ENCODE measurements at places on chromosomes 3 and 15. TPM values are rescaled to one million over a fixed set of nuclear protein-coding genes. Genes with fewer than 3 reads are reported as not detected.

Gene ZSCAN29
- total RNA-seq: 28.0 TPM

- DNase-seq: no peak
Observed at GRCh38 chr3:53823956-53824657, 22.1 kb downstream of the CHDH start.

GRCh38 chr15:84992157-84992944 lies 10.7 kb downstream of the PDE8A start:
- no peak for DNase-seq

DNA sequence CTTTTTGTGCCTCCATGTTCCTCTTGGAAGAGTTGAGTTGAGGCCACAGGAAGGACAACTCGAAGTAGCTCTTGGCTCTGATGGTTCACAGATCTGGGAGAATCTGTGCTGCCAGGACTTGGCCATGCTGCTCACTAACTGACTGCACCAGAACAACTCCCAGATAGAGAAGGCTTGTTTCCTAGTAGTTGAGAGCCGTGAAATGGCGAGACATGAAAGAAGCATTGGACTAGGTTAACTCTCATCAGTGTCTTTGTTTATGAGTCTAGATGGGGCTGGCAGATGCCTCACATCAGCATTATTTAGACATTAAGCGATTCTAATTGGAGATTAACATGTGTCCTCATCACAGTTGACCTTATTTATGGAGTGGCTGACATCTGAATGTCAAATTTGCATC lies 92.9 kb upstream of the AGBL1 start:
- no peak for DNase-seq

DNA sequence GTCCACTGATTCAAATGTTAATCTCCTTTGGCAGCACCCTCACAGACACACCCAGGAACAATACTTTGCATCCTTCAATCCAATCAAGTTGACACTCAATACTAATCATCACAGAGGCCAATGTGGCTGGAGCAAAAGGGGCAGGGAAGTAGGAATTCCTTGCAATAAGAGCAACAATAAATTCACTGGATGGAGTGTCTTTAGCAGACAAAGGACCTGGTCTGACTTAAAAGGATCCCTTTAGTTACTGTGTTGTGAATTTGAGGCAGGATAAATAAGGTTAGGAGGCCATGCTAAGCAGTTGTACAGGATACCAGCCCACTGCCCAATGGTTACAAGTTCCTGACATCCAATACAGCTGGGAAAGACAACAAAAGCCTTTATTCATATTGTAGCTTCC lies 12.3 kb upstream of the GFM1 start:
- no peak for DNase-seq

GRCh38 chr15:40723919-40724318 lies 28.9 kb downstream of the RAD51 start:
- DNase-seq: no peak

Gene SLC24A5
- not detected for total RNA-seq

Gene TTC21A
- 1.4 TPM for total RNA-seq

- DNase-seq: no peak
Observed at GRCh38 chr3:151147299-151147698, 55.7 kb downstream of the GPR171 start.

GRCh38 chr15:61226361-61227256 lies 2.5 kb downstream of the RORA start:
- no peak for DNase-seq

GRCh38 chr3:72157748-72158638 lies 373.0 kb upstream of the PROK2 start:
- DNase-seq: no peak

DNA sequence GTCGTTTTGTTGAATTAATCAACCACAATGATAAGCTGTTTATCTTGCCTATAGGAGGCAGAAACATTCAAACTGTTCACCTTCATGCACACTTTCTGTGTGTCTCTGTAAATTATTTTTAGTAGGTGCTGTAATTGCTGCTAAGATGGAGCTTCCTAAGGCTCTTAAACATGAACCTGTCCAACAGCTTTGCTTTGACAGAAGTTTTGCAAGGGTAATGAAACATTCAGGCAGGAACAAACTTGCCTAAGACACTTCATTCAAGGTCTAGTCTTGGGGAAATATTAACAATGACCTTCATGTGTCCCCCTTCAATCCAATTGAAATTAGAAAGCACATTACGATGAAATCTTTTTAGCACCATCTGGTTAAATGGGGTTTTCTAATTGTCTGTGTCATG lies 156.1 kb downstream of the DIPK2A start:
- no peak for DNase-seq

Gene THPO
- 0.62 TPM for total RNA-seq

GRCh38 chr3:37871858-37872257 lies 10.2 kb downstream of the CTDSPL start:
- DNase-seq: no peak

Gene P2RY13
- total RNA-seq: not detected

- DNase-seq: no peak
Observed at GRCh38 chr3:189236352-189236751, 64.6 kb downstream of the TPRG1 start.

GRCh38 chr3:48112813-48113212 lies 75.4 kb downstream of the CDC25A start:
- no peak for DNase-seq

GRCh38 chr3:12869035-12869621 lies 27.8 kb upstream of the RPL32 start:
- DNase-seq: peak; percentile 89

Gene PIGZ
- 1.0 TPM for total RNA-seq

GRCh38 chr3:9615003-9615628 lies 34.2 kb upstream of the MTMR14 start:
- DNase-seq: no peak

Gene HIGD2B
- 0.22 TPM for total RNA-seq

GRCh38 chr3:94615275-94616065 lies 552.6 kb downstream of the NSUN3 start:
- no peak for DNase-seq

Gene PCLAF
- 132 TPM for total RNA-seq

- DNase-seq: no peak
Observed at GRCh38 chr3:177490626-177491025, 293.3 kb upstream of the TBL1XR1 start.

Gene FSD2
- not detected for total RNA-seq

Gene OCA2
- total RNA-seq: 0.47 TPM

DNA sequence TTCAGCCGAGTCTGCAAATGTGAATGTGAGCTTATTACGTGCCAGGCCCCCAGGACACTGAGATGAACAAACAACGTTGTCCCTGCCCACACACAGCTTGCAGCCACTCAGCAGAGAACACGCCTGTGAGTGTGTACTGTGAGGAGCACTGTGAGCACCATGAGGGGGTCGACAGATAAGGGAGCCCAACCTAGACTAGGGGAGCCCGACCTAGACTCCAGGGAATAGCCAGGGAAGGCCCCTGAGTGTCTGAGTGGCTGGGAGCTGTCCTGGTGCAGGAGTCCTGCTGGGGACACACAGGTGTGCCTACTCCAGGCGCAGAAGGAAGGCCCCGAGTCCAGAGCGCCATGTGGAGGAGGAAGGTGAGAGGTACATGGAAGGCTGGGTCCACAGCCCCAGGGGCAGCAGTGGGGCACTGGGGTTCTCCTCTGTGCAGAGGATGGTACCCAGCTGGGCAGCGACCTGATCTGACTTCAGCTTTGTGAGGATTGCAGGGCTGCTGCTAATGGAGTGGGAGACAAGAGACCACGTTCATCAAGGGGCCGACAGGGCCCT lies 36.5 kb downstream of the MGLL start:
- no peak for DNase-seq

- DNase-seq: no peak
Observed at GRCh38 chr3:22491344-22491743, 711.8 kb upstream of the UBE2E2 start.

Gene GOLGA8O
- total RNA-seq: 0.22 TPM

Gene SEMA3F
- 2.6 TPM for total RNA-seq

Gene DNAH12
- not detected for total RNA-seq

- DNase-seq: no peak
Observed at GRCh38 chr15:26038693-26039092, 175.6 kb upstream of the ATP10A start.

- no peak for DNase-seq
Observed at GRCh38 chr3:192399767-192400166, 327.6 kb downstream of the FGF12 start.

Gene SV2B
- 0.18 TPM for total RNA-seq

Gene P3H2
- total RNA-seq: 0.40 TPM

DNA sequence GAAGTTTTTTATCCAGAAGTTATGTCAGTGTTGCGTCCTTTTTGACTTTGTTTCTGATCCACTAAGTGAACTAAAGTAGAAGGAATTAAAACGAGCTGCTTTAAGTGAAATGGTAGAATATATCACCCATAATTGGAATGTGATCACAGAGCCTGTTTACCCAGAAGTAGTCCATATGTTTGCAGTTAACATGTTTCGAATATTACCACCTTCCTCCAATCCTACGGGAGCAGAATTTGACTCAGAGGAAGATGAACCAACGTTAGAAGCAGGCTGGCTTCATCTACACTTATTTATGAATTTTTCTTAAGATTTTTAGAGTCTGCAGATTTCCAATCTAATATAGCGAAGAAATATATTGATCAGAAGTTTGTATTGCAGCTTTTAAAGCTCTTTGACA lies 57.6 kb downstream of the DNAH1 start:
- no peak for DNase-seq

GRCh38 chr3:135292162-135292561 lies 497.1 kb downstream of the EPHB1 start:
- no peak for DNase-seq

- DNase-seq: no peak
Observed at GRCh38 chr3:107285197-107285596, 92.0 kb upstream of the CCDC54 start.

DNA sequence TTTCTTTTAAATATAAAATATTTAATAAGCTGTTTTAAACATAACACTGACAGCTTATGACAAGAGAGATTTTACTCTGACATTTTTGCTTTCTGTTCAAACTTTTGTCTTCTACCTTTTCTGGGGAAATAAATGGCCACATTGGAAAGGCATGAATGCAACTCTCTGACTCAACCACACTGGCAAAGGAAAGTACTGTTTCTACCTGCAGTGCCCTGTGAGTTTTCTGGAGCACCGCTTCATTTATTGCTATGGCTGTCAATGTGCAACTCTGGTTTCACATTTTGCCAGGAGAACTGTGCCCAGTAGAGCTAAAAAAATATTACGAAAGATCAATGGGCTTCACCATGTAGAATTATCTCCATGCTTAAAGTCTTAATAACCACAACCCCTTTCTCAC lies 15.1 kb downstream of the PDZRN3 start:
- no peak for DNase-seq

Gene RNF123
- total RNA-seq: 44.6 TPM
